NCI-H2107 (cell line): ENCODE measurements at places on chromosomes 11 and 22.

GRCh38 chr11:69439127-69439526, 42.3 kb upstream of the LINC01488 start:
- no peak for DNase-seq

DNA sequence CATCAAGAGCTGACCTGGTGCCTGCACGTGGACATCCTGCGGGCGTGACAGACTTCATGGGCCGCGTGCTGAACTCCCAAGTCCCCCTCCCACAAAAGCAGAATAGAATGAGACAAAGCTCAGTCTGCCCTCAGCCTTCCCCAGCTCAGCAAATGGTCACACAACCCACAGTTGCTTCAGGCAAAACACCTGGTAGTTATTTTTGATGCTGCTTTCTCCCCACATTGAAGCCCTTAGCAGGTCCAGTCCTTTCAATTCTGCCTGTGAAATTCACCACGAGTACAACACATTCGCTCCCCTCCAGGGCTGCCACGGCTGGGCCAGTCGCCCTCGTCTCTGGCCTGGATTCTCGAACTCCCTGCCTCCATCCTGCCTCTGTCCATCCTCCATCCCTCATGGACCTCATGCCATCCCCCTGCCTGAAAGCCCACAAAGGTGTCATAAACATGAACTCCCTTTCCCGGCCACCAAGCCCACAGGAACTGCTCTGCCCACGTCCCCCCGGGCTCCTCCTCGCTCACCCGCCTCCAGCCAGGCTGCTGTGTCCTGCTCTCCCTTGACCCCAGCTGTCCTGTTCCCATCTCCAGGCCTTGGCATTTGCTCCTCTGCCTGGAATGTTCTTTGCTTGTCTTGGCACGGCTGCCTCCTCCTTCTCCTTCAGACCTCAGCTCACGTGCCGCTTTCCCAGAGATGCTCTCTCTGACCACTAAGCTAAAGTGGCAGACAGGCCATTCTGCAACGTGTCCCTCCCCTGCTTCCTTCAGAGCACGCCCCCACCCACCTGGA, 42.1 kb downstream of the SCUBE1 start:
- no peak for DNase-seq

- no peak for DNase-seq
Measured at GRCh38 chr11:61082062-61082870, 20.0 kb upstream of the CD5 start.

DNA sequence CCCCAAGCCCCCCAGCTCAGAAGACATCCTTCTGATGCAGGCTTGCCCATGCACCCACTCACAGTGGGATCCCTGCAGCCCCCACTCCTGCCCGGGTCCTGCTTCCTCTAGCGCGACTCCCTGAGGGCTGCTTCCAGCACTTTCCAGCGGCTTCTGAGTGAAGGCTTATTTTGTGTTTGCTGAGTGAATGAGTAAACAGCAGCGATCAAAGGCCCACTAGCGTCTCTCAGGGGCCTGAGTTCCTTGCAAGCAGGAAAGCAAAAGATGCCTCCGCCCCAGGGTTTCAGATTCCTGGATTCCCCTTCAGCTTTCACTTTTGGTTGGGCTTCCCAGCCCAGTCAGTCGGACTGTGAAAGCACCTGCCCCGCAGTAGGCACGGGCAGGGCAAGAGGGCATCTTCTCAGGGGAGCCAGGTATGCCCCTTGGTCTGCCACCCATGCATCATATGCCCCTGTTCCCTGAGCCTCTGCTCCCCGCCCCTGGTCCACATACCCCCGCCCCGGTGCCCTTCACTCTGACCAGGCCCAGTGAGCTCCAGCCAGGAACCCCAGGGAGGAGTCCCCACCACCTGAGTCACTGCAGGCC, 9.2 kb downstream of the FADD start:
- DNase-seq, result no peak

GRCh38 chr11:69746752-69747742, 28.1 kb downstream of the FGF4 start:
- no peak for DNase-seq

DNA sequence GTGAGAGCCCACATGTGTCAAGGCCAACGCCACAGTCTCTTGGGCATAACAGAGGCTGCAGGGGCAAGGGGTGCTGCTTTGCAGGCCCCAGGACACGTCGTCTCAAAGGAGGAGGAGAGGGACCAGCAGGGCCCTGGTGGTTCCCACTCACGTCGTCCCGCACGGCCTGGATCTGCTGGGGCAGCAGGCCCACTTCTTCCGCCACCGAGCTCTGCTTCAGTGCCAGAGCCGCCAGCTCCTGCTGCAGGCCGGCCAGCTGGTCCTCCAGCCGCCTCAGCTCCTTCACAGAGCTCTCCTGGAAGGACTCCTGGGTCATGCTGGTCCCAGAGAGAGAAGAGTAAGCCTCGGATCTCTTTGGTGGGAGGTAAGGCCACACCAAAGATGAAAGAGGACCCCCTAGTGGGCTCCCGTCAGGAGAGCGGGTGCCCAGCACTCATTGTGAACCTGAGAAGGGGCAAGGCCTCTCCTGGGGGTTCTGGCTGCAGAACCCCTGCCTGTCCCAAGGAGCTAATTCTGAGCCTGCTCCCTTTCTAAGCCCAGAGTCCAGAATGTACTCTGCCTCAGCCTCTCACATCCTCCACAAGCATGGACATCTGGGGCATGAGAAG, 15.6 kb downstream of the SUN2 start:
- no peak for DNase-seq

DNA sequence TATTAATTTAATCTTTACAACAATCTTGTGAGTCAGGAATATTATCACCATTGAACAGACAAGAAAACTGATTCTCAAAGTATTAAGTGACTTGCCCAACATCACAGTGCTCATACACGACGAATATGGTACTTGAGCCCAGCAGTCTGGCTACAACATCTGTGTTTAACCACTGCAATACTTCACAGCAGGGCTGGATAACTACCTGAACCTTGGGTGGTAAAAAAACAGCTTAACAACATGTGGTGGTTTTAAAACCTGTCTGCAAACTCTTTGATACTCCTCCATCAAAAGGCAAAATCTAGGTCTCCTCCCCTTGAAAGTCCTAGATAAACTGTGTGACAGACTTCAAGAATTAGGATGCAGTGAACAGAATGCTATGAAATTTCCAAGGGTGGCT, 424.6 kb upstream of the CADM1 start:
- no peak for DNase-seq

DNA sequence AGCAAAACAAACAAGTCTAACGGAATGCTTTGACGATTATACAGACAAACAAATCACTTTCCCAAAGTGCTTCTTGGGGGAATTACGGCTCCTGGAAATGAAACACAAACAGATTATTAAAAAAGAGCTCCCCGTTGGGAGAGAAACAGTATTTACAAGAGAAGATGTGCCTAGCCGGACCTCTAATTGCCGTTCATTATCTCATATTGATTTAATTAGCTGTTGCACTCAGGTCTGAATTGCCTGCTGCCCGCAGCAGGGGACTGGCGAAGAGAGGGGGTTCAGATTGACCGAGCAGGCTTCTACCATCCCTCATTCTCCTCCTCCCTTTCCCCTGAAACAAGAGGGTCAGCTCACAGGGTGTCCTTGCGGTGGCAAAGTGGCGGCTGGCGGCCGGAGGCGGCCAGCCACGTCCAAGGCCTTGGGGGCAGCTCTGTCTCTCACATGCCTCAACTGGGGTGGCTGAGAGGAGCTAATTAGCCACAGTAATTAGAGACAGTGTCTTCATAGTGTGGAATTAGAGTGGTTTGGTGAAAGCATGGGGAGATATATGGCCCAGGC, 295.1 kb downstream of the MIAT start:
- no peak for DNase-seq

GRCh38 chr22:28332410-28332809, 347.2 kb downstream of the TTC28 start:
- no peak for DNase-seq
